ENCODE measurements at places on chromosomes 12 and 14. TPM values are rescaled to one million over a fixed set of nuclear protein-coding genes. Genes with fewer than 3 reads are reported as not detected.

The ABHD4 gene
- polyA plus RNA-seq, result 6.1 TPM

GRCh38 chr14:75132382-75133086 is 5.7 kb upstream of the NEK9 start:
- no peak for DNase-seq

- no peak for DNase-seq
Observed at GRCh38 chr12:58583529-58583928, 336.8 kb downstream of the LRIG3 start.

DNA sequence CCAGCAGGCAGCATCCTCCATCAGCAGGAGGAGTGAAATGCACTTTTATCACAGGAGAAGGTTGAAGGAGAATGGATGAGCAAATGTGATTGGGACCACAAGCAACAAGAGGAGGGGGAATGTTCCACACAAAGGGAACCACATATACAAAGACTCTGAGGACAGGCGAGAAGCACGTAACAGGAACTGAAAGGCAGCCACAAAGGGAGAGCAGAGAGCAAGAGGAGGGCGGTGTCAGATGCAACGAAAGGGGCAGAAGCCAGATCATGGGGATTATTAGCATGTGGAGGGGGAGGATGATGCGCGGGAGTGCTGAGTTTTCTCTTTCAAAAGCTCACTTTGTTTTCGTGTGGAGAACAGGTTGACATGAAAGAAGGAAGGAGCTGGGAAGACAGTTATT is 241.1 kb downstream of the SPTSSA start:
- DNase-seq, result no peak

DNA sequence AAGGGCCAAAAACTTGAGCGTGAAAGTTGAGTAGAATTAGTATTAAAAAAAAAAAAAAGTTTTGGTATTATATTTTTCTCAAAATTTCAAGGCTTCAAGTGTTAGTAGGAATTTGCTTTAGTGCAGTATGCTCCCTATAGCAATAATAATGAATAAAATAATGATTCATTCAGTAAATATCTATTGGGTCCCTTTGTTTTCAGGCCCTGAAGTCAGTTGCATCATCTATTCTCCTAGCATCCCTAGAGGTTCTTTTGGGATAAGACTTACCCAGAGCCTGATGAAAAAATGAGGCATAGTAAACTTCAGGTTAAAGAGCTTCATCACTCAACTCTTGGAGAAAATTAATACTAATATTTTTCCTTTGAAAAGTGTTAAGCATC is 1.1 kb downstream of the KMT5A start:
- no peak for DNase-seq

The LTBP2 gene
- polyA plus RNA-seq, result 2.4 TPM

The TRIM9 gene
- polyA plus RNA-seq, result 3.3 TPM

GRCh38 chr14:92473969-92474535 is 39.5 kb upstream of the RIN3 start:
- no peak for DNase-seq

DNA sequence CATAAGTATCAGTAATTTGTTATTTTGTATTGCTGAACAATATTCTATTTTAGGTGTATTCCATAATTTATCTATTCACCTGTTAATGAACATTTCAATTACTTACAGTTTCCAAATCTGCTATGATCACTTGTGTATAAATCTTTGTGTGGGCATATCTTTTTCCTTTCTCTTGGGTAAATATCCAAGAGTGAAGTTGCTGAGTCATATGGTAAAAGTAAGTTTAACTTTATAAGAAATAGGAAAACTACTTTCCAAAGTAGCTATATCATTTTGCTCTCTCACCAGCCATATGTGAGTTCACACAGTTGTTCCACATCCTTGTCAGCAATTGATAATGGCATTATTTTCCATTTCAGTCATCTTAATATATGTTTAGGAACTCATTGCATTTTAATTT is 66.6 kb upstream of the KITLG start:
- no peak for DNase-seq

DNA sequence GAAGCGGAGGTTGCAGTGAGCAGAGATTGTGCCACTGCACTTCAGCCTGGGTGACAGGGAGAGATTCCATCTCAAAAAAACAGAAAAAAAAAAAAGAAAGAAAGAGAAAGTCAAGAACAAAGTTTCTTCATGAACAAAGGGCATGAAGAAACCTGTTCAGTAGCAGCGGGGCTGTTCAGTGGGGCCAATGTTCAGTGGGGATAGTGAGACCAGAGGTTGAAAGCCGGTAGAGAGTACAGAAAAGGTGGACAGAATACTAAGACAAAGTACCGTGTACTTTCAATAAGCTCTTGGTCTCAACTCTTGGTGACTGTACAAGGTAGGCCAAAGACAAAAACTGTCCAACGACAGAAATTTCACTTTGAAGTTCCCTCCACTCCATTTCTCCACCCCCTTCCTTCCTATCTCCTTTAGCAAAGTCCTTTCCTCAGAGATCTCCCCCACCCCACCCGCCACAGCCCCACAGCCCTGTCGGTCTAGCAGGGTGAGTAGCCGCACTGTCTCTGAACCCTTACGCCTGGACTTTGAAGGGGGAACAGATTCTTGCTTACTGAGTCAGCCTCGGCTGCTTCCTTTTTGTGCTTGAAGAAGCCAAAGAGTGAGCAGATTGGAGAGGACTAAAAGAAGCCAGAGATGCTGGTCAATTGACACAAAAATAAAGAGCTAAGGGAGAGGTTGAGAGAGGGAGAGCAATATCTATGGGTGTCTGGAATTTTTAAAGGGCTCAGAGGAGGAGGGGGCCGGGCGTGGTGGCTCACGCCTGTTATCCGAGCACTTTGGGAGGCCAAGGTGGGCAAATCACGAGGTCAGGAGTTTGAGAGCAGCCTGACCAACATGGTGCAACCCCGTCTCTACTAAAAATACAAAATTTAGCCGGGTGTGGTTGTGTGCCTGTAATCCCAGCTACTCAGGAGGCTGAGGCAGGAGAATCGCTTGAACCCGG is 44.2 kb upstream of the FOS start:
- no peak for DNase-seq

- no peak for DNase-seq
Observed at GRCh38 chr12:90652280-90652679, 302.7 kb downstream of the CCER1 start.

DNA sequence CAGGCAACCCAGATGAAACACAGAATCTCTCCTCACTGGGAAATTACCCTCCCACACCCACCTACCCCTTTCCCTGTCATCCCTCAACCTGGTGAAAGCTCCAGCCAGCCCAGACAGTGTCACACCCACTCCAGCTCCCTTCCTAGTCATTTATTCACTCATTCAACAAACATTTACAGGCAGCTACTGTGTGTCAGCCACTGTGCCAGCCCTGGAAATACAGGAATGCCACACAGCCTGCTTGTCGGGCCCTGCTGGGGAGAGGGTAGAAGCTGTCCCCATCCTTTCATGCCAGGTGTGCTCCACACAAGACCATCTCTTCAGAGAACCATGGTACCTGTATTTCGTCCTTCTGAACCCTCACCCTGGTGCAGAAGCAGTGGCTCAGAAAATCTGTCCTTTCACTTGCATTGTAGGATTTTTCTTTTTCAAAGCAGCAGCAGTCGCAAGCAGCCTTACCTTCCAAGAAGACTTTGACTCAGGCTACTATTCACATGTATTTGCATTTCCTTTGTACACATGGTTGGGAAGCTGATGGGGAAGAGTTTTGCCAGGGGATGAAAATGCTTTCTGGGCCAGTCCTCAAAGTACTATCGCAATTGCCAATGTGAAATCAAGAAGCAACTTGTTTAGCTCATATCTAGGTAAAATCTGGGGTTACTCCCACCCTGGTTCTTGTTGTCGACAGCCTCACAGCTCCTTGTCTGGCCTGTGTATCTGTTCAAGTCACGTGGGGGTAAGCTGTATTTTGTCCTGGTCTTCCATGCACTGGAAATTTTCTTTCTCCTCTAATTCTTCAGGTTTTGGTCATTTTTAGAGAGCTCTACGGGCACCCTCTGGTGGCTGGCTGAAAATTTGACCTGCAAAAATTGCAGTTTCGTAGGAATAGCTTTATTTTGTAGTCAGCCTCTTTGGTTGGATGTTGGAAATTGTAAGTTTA is 147.4 kb upstream of the EGLN3 start:
- peak; percentile 17 for DNase-seq

- peak; percentile 55 for DNase-seq
Observed at GRCh38 chr14:105411017-105411941, 8.3 kb upstream of the MTA1 start.

DNA sequence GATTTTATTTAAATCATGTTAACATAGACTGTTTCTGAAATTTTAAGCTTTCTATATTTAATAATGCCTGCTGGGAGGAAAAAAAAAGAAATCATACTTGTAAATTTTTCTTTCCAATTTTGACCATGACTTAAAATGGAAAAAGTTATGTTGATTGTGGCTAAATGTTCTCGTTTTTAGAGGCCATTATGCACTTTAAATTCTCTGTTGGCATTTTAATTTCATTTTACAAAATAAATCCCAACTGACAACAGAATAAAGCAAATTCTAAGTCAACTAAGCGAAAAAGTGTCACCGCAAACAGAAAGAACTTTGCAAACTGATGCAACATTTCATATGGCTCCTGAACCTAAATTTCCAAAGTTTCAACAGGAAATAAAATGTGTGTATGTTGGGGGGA is 74.8 kb upstream of the G2E3 start:
- no peak for DNase-seq

DNA sequence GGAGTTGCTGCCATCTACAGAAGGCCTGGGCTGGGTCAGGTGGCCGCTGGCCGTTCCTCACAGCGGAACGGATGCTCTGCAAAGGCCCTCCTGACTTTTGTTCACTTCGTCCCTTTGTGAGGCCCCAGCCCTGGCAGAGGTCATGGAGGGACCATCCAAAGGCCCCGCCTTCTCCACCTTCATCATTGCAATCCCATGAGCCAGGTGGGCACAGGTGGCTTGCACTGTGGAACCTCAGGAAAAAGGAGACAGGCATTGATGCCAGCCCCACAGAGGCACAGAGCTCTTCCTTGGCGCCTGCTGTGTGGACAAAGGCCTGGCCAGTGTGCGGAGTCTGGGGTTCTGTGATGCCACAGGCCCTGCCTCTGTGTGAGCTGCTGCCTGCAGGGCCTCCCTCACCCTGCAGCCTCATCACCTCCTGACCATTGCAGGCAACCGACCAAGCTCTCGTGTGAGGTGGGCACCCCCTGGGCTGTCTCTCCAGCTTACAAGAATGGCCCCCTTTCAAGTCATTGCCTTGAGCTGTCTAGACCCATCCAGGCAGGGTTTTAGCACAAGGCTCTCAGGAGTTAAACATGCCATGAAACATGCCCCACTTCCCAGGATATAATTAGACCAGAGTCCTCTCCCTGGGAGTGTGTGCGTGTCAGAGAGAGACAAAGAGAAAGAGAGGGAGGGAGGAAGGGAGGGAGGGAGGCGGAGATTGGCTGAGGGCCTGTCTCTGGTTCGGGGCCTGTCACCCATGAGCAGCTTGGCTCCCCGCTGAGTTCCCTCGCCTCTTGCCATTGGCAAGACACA is 19.3 kb downstream of the NFKBIA start:
- DNase-seq, result peak; percentile 96

GRCh38 chr14:22463763-22464173 is 125.3 kb downstream of the DAD1 start:
- no peak for DNase-seq

DNA sequence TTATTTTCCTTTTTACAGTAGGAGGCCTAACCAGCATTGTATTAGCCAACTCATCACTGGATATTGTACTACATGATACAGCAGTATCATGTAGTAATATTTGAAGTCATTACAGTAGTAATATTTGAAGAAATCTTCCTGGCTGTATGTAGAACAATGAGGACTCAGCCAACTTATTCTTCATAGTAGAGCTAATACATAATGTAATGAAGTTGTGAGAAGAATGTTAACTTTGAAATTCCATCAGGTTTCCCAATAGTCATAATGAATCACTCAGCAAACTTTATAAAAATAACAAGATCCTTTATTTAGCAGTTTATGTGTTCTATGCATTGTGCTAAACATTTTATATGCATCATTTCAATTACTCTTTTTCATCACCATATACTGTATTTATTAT is 61.8 kb downstream of the LRRK2 start:
- no peak for DNase-seq

The IL26 gene
- not detected for polyA plus RNA-seq

The ABCD2 gene
- polyA plus RNA-seq, result 0.04 TPM

- no peak for DNase-seq
Observed at GRCh38 chr12:26373606-26374495, 178.5 kb downstream of the SSPN start.

The CLBA1 gene
- 6.1 TPM for polyA plus RNA-seq

DNA sequence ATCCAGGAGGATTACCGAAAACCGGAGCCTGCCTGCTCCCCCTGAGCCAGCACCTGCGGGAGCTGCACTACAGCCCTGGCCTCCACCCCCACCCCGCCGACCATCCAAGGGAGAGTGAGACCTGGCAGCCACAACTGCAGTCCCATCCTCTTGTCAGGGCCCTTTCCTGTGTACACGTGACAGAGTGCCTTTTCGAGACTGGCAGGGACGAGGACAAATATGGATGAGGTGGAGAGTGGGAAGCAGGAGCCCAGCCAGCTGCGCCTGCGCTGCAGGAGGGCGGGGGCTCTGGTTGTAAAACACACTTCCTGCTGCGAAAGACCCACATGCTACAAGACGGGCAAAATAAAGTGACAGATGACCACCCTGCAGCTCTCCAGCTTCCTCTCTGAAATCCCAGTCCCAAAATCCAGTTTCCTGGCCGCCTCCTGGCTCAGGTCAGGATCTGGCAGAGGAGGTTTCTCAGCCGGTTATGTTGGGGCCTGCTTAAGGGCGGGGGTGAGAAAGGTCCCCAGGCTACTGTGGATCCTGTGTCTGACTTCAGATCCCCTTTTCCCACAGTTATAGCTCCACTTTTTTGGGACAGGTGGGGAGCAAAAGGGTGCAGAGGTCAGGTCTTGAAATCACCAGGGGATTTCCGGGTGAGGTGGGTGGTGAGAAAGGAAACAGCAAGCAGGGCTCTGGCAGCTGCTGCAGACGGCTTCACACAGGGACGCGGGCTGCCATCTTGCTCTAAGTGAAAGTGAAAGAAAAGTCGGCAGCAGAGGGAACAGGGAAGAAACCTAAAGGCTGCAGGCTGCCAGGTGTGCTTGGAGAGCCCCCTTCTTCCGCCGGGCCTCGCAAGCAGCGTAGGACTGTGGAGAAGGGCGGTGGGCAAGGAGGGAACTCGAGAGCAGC is at the start of gene TAPBPL:
TSS of gene TAPBPL (plus strand) at position 695 of the 897 bp plus-strand sequence. CDS start 207 bp downstream, outside the sequence.
- peak; percentile 85 for DNase-seq

GRCh38 chr12:94326727-94327126 is 132.9 kb downstream of the CEP83 start:
- DNase-seq, result no peak

DNA sequence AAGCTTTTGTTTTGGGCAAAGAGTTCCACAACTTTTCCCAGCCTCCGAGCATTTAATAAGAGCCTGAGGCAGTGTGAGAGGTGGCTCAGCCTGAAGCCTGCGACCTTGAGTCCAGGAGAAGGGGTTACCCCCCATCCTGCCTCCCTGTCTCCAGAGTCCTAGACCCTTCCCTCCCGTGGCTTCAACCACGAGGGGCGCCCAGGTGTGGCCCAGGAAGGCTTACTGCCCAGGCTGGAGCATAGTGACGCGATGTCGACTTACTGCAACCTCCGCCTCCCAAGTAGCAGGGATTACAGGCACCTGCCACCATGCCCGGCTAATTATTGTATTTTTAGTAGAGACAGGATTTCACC is 641 bp downstream of the LRRC43 start:
- DNase-seq, result no peak

GRCh38 chr12:132623072-132623869 is 4.7 kb downstream of the P2RX2 start:
- DNase-seq, result no peak

The HCAR2 gene
- 0.13 TPM for polyA plus RNA-seq

GRCh38 chr14:25080682-25081081 is 30.7 kb upstream of the STXBP6 start:
- DNase-seq, result no peak

All from psoas muscle (tissue), 8 donors.